ENCODE measurements at places on chromosomes 5 and 9.

- DNase-seq, result no peak
These were observed 130.7 kb downstream of the SEC61B start for GRCh38 chr9:99352826-99353225.

DNA sequence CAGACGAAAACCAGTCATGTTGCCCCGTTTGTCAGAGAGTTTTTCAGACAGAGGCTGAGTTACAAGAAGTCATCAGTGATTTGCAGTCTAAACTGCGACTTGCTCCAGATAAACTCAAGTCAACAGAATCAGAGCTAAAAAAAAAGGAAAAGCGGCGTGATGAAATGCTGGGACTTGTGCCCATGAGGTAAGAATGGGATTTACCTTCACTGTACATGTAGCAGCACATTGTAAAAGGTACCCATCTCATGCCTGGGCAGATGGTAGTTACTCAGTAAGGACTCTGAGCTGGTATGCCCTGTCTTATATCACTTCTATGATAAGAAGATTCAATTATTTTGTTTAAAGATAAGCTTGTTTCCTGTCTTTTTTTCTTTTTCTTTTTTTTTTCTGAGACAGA is 38.8 kb downstream of the RAD50 start:
- DNase-seq, result no peak

- no peak for DNase-seq
These were observed 70.4 kb downstream of the GADD45G start for GRCh38 chr9:89675058-89675742.

GRCh38 chr9:33351547-33351946 is 50.8 kb downstream of the AQP7 start:
- DNase-seq, result no peak
